ENCODE measurements at places on chromosomes 2 and 18. TPM values are rescaled to one million over a fixed set of nuclear protein-coding genes. Genes with fewer than 3 reads are reported as not detected.
A peak's percentile ranks its signal among the peaks of the same experiment; 100 is the strongest.

The FEV gene
- total RNA-seq, result not detected

The NEU4 gene
- total RNA-seq, result 5.4 TPM

The PDE1A gene
- total RNA-seq, result 10.5 TPM

The SLC20A1 gene
- 12.0 TPM for total RNA-seq

The ZNF24 gene
- total RNA-seq, result 38.3 TPM

The SLC5A7 gene
- 2.3 TPM for total RNA-seq

The IL36G gene
- not detected for total RNA-seq

The FBXO36 gene
- 2.5 TPM for total RNA-seq

- DNase-seq, result no peak
Measured at GRCh38 chr2:134217924-134218323, 35.9 kb upstream of the MGAT5 start.

DNA sequence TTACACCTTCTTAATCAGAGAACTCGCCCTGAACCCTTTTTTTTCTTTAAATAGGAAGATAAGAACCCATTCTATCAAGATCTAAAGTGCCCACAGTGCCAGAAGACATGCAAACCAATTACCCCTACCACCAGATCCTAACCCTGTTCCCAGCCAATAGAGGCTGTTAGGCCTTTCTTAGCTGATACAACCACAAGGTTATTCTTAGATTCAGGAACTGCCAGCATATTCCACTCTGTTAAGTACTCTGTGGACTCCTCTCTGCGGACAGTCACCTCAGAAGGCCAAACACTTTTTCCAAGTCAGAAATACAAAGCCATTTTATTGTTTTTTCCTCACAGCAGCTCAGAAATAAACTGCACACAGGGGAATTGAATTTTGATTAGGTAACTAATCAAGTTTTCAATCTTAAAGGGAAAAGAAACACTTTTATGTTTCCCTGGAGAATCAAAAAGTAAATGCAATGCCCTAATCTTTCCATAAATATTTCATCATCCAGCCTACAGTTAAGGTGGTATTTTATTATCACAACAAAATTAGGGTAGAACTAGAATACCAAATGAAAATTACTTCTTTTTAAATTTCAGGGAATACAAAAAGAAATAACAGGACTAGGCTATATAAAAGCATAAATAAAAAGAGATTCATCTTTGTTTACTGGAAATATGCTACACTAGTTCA lies 111.4 kb downstream of the NBAS start:
- DNase-seq, result no peak

DNA sequence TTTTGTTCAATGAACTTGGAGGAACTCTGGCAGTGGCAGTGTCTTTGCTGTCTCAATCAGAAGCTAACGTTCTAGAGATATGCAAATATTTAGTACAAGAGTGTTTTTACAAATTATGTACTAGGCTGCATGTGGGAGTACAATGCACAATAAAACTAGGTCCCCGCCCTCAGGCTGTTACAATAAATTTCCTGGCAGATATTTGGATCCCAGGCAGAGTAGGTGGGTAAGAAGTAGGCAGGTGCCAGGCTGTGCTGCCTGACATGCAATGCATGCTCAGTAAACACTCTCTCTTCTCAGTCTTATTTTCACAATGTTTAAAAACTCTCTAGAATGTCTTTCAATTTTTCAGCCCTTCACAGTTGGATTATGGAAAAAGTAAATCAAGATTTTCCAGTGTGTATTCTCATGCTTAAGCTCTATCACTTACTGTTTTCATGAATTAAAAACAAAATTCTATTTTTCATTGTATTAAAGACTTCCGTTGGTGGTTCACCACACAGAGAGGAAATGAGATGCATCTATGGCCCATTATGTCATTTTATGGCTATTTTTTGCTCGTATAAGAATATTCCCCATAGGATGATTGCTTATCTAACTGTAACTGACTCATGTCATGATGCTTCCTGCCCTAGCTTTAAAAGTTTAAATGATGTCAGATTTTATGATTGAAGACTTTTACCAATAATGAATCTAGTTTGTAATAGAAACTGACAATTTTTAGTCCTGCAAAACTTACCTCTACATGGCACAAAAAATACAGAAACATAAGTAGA lies 346.1 kb downstream of the RND3 start:
- DNase-seq, result no peak

GRCh38 chr2:164388511-164388910 lies 232.8 kb downstream of the GRB14 start:
- no peak for DNase-seq

DNA sequence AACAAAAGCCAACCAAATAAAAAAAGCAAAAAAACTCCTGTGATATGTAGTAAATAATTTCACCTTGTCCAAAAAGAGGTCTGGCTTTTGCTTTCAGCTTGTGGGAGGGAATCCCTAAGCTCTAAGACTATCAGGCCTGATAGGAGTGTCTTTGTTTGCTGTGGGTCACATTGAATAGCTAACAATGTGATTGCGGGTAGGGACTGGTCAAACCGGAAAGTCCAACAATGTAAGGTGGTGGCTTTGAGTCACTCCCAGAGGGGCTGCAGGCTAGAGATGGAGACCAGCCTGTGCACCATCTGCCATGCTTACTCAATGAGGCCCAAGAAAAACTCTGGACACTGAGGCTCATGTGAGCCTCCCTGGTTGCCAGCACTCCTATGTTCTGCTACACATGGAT lies 192.9 kb downstream of the TFCP2L1 start:
- no peak for DNase-seq

DNA sequence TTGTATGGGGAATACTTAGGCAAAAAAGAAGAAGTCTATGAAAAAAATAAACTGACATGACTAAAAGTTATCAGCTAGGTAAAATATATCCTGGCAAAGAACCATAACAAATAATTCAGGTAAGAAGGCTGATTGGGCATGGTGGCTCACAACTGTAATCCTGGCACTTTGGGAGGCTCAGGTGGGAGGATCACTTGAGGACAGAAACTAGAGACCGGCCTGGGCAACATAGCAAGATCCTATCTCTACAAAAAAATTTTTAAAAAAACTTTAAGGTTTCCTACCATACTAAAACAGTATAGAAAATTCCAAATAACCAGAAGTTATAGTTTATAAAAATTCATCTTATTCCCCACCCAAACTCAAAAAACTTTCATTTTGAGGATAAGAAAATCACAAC lies 10.8 kb downstream of the NCKAP1 start:
- DNase-seq, result no peak

GRCh38 chr2:30231212-30231995 lies at the start of gene LBH:
Gene LBH (plus strand): TSS chr2:30231534. CDS start chr2:30231739, 205 bp downstream.
- DNase-seq, result peak; percentile 98

- DNase-seq, result no peak
Measured at GRCh38 chr2:95390272-95390880, 12.1 kb upstream of the FAHD2A start.

- peak; percentile 93 for DNase-seq
Measured at GRCh38 chr2:237923481-237924163, 43.2 kb upstream of the UBE2F start.

- DNase-seq, result no peak
Measured at GRCh38 chr2:32894119-32894728, 52.5 kb upstream of the LTBP1 start.

- DNase-seq, result peak; percentile 97
Measured at GRCh38 chr18:2846636-2847316, at the start of gene EMILIN2. Gene EMILIN2 (plus strand): TSS chr18:2847006. CDS start chr18:2847189, 183 bp downstream.

DNA sequence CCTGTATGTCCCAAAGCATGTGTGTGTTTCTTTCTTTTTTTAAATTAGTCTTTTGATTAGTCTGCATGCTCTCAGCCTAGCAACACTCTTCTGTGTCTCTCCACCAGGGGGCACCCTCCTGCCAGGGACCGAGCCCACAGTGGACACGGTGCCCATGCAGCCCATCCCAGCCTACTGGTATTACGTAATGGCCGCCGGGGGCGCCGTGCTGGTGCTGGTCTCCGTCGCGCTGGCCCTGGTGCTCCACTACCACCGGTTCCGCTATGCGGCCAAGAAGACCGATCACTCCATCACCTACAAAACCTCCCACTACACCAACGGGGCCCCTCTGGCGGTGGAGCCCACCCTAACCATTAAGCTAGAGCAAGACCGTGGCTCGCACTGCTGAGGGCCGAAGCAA lies 93.8 kb downstream of the NRP2 start:
- DNase-seq, result no peak

DNA sequence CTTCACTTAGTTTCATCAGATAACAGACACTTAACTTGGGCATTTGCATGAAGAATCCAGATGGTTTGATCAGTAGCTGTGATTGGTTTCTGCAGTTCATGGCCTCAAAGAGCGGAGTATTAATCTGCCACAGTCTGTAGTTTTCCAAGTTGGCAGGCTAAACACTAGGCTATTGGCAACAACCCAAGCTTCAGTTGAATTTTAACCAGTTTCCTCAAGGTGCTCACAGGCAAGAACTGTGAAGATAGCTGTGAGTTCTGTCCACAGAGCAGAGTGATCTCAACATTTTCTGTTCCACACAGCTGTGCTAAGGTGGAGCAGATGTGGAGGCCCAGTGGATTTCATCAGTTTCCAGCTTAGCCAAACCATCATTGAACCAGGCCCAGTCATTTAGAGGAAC lies 469.5 kb upstream of the LINC00305 start:
- no peak for DNase-seq

Measured in esophagus muscularis mucosa (tissue), 4 donors.